T-helper 2 cell treated with Interferon-gamma antibody and Interleukin-4, amounts not matched to agents 100 ng/mL and 5 ng/mL, for 36 hours (primary cell): ENCODE measurements at places on chromosomes 5 and 9. TPM values are rescaled to one million over a fixed set of nuclear protein-coding genes. Genes with fewer than 3 reads are reported as not detected.

Gene PRR16
- not detected in 2 replicates for total RNA-seq

Gene PCDHB8
- not detected in 2 replicates for total RNA-seq

Gene ANGPTL2
- not detected in 2 replicates for total RNA-seq

Gene SOX30
- total RNA-seq: 0.11 and 0.16 TPM in 2 replicates

Gene ZNF483
- 4.0 and 5.0 TPM in 2 replicates for total RNA-seq

Gene DDX4
- 0.98 and 1.5 TPM in 2 replicates for total RNA-seq

Gene ADAMTS6
- total RNA-seq: 2.0 TPM in 2 replicates

Gene SPRY4
- total RNA-seq: 0.23 and 0.25 TPM in 2 replicates

Gene CCDC192
- not detected in 2 replicates for total RNA-seq

Gene DNAH5
- total RNA-seq: not detected in 2 replicates

Gene PCDHGB4
- 0.18 and 0.23 TPM in 2 replicates for total RNA-seq

Gene PPIC
- not detected in 2 replicates for total RNA-seq

Gene PTPDC1
- 5.2 and 5.3 TPM in 2 replicates for total RNA-seq

Gene TNFSF8
- total RNA-seq: 48.5 and 51.1 TPM in 2 replicates

Gene FCN2
- total RNA-seq: not detected in 2 replicates

Gene ANKHD1
- total RNA-seq: 128 and 134 TPM in 2 replicates

Gene ADRB2
- total RNA-seq: 0.34 and 0.70 TPM in 2 replicates
